CD4-positive, alpha-beta T cell treated with Interleukin-4 for 4 hours (primary cell): ENCODE measurements at places on chromosomes 5 and 9.

- no peak for DNase-seq
These were observed 336.5 kb downstream of the DIRAS2 start for GRCh38 chr9:90306158-90306557.

- DNase-seq = no peak
These were observed 104.9 kb downstream of the MARCHF3 start for GRCh38 chr5:126925482-126925881.

GRCh38 chr5:160071516-160071915, 47.7 kb downstream of the PWWP2A start:
- DNase-seq = no peak

- no peak for DNase-seq
These were observed 46.0 kb downstream of the MYO10 start for GRCh38 chr5:16889972-16890519.

GRCh38 chr9:8140557-8140956, 341.0 kb upstream of the DMAC1 start:
- DNase-seq = no peak
